ENCODE measurements at places on chromosomes 2 and 18. TPM values are rescaled to one million over a fixed set of nuclear protein-coding genes. Genes with fewer than 3 reads are reported as not detected.

The COBLL1 gene
- 32.2 TPM for total RNA-seq

DNA sequence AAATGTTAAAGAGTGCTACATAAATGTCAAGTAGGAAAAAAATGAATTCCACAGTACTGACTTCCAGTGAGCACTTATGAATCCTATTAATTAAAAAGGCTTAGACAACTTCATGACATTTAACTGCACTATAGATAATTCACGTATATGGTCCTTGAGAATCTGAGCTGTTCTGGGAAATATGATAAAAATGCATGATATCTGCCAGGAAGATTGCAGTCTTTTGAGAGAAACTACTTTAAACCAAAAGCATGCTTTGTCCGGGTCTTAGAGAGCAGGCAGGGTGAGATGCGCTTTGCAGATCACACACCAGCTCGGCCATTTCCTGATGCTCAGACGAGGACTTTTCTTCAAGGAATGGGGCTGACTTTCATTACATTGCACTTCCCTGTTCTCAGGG, 42.6 kb downstream of the CMPK2 start:
- no peak for DNase-seq

DNA sequence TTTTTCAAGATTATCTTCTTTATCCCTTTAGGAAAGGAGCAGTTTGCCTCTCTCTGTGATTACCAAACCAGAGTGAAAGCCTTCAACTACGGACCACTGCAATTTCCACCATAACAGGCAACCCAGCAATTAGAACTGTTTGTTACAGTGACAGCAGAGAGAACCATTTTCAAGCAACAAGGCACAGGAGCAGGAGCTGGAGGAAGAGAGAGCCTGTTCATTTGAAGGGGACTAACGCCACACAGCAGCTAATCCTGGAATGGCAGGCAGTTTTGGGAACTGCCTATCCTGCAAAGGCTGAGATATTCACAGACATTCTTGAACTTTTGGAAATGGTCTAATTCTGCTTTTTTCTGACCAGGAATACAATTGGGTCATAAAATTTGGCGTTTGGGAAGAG, 1541.9 kb upstream of the PIK3C3 start:
- DNase-seq = peak; percentile 13

DNA sequence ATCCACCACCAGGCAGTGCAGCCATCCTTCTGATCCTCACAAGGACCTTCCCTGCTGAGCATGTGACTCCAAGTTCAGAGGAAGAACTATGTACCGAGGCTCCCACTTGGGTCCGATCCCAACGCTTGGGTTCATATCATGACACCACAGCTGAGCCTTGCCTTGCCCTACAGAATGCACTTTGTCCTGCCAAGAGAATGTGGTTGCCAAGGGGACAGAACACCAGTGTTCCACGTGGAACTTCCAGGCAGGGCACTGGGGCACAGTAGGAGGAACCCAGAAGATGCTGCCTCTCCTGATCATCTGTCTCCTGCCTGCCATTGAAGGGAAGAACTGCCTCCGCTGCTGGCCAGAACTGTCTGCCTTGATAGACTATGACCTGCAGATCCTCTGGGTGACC, at the start of gene TEX51:
Gene TEX51 (plus strand): TSS at position 255 of the 400 bp plus-strand sequence. CDS start 29 bp downstream, at position 284.
- no peak for DNase-seq

DNA sequence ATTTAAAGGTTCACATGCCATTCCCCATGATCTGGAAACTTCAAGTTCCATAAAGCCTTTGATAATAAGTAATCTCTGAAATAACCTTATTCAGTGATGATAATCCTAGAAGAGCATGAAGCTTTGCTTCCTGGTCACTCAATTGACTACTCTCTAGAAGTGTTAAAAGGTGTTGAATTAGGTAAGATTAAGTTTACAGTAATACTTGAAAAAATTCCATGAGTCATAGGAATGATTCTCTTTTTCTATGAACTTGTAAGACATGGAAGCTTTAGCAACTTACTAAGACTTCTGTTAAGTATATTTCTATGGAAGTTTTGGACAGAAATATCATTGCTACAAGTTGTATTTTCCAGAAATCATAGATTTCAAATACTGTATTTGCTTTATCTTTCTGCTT, 100.6 kb downstream of the MYO1B start:
- no peak for DNase-seq

The ASPRV1 gene
- total RNA-seq = 5.6 TPM

DNA sequence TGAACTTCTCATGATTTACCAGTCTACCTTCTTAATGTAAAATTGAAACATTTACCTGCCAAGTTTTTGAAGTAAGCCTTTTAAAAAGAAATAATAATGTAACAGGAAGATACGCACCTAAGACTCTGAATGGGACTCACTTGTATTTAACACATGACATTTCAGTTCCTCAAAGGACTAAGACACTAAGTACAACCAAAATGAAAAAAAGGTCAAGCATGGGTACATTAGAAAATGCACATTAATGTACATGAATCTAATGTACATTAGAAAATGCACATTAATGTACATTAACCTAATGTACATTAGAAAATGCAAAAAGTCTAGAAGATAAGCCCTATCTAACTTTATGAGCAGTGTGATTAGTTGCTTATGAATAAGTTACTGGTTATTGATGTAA, 69.3 kb upstream of the FZD5 start:
- no peak for DNase-seq

DNA sequence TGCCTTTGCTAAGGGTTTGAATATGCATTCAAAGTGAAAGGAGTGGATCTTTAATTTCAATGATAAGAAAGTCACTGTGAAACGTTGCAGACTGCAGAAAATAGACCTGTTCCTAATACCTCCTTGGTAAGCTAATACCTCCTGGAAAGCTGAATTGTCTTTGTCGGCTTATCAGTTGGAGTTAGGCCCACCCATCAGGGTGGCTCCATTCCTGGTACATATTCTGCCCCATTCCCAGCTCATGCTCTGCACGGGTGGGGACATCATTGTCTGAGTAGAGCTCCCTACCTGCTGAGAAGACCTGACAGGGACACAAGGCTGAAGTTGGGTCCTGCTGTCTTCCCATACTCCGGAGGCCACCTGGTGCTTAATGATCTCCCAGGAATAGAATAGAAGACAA, 203.3 kb downstream of the EN1 start:
- DNase-seq = no peak

GRCh38 chr2:19611491-19612332, 253.3 kb upstream of the OSR1 start:
- DNase-seq = no peak

The CNPPD1 gene
- 20.5 TPM for total RNA-seq

DNA sequence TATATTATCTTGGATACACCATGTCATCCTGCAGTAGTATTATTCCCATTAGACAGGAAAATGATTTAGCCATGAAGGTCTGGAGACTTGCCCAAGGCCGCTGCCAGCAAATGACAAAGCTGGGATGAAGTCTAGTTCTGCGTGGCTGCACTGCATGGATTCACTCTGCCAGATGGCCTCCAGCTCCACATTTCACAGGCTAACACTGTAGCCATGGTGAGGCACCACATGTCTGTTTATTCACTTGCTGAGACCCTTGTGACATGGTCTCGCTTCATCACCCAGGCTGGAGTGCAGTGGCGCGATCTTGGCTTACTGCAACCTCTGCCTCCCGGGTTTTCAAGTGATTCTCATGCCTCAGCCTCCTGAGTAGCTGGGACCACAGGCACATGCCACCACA, 31.5 kb upstream of the SCG2 start:
- DNase-seq = peak; percentile 2

DNA sequence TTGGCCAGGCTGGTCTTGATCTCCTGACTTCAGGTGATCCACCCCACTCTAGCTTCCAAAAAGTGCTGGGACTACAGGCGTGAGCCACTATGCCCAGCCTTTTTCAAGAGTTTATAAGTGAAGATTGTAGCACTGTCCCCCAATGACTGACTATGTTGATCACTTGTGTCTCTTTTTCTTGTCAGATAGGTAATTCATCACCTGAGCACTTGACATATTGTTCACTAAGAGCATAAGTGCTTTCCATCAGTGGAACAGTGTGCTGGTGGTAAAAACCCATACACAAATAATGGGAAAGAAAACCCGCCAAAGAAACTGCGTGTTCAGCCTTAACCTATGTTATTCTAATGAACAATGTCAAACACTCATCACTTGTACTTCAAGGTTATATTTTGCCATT, 414.4 kb upstream of the CDH7 start:
- DNase-seq = no peak

The PRKAG3 gene
- total RNA-seq = not detected

GRCh38 chr2:144402251-144402650, 117.7 kb downstream of the ZEB2 start:
- no peak for DNase-seq

DNA sequence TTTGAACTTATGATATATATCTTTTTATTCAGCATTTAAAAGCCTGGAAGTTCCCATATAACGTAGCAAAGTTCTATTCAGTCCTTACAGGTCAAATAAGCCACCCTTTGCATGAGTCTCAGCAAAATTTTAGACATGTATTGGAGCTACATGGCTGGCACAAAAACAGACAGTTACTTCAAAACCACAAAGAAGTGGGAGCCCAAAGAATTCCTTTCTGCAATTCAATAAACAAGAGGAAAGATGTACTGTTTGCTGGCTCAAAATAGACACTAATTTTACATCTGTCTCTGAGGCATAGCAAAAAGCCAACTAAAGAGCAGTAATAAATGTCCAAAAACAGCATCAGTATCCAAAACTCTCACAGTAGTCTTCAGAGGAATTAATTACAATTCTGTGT, 87.0 kb downstream of the ZEB2 start:
- no peak for DNase-seq

GRCh38 chr2:184444623-184445223, 153.6 kb upstream of the ZNF804A start:
- DNase-seq = no peak

GRCh38 chr2:42693688-42694479, 70.1 kb downstream of the OXER1 start:
- DNase-seq = no peak

DNA sequence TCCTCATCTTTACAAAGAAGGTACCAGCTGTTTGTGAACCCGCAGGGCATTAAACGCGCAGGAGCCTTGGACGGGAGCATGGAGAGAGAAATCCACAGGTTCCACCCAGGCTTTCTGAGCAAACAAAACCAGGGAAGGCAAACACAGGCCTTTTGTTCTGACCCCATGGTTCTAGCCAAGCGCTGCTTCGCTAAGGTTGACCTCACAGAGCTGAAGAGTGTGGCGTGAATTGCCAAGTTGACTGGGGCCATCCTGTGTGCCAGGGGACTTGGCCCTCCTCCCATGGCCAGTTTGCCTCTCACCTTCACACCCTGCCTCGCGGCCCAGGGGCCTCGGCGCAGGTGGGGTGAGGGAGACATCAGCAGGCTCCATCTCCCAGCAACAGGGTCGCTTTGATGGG, 74.1 kb downstream of the VAPA start:
- no peak for DNase-seq

DNA sequence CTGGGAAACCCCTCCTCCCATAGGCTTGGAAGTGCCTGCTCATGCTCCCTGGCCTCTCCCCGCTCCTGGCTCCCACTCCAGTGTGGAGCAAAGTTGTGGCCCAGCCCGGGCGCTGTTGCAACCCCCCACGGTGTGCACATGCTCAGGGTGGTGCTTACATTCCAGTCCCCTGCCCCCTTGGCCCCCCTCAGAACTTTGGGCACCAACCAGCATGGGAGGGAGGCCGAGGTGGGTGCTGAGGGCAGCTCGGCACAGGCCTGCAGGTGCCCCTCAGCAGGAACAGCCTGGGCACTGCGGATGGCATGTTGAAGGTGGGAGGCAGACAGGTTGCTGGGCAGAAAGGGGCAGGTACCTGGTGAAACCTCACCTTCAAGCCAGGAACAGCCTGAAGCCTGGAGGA, 125.3 kb downstream of the ARHGAP28 start:
- DNase-seq = no peak

- DNase-seq = no peak
Observed at GRCh38 chr18:49360582-49360981, 99.9 kb downstream of the DYM start.

All from cerebellum (tissue), 4 donors.